ENCODE measurements at places on chromosomes 1 and 21.

GRCh38 chr1:156284757-156285156 lies 632 bp downstream of the TMEM79 start:
- DNase-seq, result no peak

DNA sequence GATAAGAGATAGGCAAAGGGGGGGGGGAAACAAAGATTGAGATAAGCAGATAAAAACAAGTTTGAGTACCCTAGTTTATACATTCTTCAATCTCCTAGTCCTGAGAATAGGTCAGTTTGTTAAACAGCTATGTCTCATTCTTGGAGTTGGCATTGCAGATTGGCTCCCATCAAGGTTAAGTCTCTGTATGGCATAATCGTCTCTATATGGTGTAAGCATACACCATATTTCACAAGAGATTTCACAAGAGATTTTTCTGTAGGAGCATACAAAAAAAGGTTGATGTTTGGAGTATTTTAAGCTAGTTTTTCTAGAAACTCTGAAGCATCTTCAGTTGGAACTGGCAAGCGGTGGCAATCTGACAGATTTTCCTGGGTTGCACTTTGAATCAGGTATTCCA lies 35.8 kb downstream of the NCAM2 start:
- DNase-seq, result no peak

DNA sequence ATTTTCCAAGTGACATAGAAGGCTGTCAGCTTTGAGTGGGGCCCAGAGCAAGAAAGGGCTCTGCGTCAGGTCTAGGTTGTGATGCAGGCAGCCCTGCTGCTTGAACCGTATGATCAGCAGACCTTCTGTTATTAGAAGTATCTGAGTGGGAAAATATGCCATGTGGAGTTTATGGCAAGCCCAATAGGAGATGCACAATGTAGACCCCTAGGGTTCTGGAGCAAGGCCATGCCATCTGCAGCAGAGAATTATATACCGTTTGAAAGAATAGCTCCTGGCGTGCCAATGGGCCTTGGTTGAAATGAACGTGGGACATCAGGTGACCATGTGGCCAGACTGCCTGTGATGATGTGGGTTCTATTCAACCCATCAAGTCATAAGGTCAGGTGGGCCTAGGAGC lies 44.1 kb upstream of the ZBTB18 start:
- no peak for DNase-seq

GRCh38 chr1:248622570-248623001 lies 12.3 kb downstream of the OR2T11 start:
- DNase-seq, result no peak

GRCh38 chr1:192243721-192244120 lies 73.1 kb upstream of the RGS21 start:
- peak; percentile 81 for DNase-seq

DNA sequence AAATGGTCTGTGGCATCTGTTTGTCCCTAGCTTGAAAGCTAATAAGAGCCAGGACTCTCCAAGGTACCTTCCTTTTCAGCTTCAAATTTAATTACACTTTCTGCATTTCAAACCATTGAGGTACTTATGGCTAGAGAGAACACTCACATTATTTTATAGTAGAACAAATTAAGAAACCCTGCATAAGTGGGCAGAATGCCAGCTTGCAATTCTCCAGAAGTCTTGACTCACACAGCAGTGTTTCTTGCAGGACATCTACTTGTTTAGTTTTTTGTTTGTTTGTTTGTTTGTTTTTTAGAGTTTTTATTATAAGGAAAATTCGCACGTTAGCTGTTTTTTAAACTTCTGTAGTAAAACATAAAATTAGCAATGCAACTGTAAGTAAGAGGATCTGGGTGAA lies 397.2 kb downstream of the NEGR1 start:
- no peak for DNase-seq

DNA sequence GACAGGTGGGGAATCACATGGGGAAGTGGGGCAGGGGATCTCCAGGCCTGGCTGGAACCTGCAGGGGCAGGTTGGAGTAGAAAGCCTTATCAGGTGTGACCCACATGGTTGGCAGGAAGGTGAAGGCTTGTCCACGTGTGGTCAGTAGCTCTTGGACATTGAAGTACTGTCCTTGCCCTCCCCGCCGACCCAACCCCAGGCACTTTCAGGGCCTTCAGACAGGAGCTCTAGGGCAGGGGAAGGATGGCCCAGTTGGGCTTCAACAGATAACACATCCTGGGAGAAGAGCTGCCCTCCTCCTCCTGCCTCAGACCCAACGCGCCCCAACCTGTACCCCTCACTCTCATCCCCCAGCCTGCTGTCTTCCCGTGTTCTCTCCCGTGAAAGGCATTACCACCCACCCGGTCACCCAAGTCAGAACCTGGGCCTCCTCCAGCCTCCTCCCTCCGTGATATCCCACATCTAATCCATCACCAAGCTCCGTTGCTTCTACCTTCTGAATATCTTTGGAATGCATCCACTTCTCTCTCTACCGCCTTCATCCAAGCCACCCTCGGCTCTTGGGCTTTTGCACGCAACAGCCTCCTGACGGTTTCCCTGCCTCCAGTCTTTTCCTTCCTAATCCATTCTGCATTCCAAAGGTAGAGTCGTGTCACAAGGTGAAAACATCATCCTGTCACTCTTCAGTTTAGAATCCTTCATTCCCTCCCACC lies 15.9 kb downstream of the PTPRF start:
- no peak for DNase-seq

DNA sequence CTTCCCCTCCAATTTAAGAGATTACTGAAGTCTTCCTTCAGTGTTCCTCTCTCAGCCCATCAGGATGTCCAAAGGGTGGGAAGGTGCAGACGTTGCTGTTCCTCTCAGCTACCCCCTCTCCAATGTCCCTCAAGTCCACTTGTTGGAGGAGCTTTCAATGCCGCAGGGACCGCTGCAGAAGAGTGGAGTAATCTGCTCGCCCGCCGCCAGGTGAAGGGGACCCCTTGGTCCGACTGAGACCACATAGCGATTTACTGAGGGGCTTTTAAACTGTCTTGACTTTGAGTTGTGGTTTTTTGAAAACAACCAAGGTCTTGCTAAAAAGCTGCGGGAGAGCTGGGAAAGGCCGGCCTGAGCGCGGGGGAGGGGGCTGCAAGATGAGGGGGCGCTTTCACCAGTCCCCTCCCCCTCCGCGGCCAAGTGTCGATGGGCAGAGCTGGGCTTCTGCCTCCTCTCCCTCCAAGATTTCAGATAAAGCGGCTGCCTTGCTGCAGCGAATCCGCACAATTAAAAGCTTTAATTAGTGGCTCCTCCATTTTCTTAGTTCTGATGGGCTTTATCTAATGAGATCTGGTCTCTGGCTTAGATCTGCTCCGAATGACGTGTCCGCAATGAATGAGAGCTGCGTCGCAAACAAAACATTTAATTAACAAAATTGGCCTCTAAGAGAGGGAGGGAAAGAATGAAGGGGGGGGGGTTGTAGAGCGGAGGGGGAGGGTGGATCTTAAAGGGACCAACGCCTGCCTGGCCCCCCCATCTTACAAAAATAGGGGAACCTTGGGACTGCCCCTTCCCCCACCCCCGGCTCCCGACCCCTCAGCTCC lies 5.9 kb downstream of the LMO4 start:
- DNase-seq, result no peak

DNA sequence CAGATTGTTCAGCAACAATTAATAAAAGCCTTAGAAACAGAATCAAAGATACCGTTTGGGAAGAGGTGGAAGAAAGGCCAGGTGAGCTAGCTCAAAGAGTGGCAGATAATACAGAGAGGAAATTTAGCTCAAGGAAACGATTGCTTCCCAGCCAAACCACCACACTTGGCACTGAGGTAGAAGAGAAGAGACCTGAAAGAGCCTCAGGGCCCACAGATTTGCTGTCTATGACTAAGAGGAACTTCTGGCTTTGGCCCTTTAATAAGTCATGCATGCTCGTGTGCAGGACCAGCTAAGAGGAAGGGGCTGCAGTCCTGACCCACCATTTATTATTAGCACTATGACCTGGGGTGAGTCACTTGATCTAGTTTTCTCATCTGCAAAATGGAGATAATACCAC lies 72.8 kb upstream of the BCL10 start:
- DNase-seq, result no peak

GRCh38 chr1:40887012-40887378 lies 24.8 kb upstream of the CITED4 start:
- DNase-seq, result no peak

- DNase-seq, result no peak
These were observed 553.3 kb upstream of the USP24 start for GRCh38 chr1:55768327-55768952.

DNA sequence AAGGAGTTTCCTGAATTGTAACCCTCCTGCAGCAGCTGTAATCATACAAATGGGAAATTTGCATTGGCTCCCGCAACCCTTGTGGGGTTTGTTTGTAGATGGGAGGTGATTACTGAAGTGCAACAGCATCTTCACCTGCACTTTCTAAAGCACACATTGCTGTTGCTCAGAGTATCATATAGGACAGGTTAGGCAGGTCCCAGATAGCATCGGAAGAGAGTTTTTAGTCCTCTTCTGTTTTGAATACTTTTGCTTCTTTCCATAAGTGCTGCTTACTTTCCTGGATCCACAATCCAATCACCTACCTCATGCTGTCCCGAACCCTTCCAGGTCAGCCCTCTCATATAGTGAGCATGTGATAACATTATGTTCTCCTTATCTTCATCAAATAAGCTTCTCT lies 300.4 kb downstream of the PTPRC start:
- DNase-seq, result no peak

- no peak for DNase-seq
These were observed 121.1 kb upstream of the ADAR start for GRCh38 chr1:154729031-154729442.

DNA sequence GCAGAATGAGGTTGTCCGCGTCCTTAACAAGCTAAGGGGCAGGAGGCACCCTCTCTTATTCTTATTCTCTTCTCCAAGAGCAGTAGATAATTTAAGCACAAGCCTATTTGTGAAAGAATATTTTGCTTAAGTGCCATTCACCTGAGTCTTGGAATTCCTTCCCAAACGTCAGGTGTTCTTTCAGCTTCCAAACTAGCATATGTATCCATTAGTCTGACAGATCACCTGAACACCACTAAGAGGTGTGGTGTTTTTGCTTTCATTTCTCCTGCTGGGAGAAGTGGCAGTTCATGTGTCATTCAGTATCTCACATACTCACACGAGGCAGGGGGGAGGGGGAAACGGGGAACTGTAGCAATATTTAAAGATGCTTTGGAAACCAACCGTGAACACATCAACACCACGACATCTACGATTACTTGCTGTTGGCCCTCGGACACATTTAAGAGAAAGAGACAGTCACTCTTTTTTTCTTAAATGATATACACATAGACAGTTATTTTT lies 45.5 kb upstream of the RBM15 start:
- DNase-seq, result no peak

DNA sequence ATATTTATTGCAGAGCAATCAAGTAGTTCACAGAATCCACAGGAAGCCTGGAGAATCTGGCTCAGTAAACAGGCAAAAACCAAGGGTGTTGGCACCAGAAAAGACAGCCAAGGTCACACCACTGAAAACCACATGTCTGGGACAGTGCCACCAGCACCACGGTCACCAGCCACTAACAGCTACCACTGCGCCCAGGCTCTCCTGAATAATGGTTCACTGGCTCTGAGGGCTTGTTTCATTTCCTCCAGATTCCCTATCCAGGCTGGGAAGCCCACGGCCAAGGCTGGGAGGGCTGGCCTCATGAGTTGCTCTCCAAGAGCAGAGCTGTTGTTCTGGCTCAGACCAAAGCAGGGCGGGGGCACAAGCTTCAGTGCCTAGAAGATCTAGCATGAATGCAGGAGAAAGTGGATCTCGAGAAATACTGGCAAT lies 54.5 kb upstream of the PTGFRN start:
- DNase-seq, result no peak

DNA sequence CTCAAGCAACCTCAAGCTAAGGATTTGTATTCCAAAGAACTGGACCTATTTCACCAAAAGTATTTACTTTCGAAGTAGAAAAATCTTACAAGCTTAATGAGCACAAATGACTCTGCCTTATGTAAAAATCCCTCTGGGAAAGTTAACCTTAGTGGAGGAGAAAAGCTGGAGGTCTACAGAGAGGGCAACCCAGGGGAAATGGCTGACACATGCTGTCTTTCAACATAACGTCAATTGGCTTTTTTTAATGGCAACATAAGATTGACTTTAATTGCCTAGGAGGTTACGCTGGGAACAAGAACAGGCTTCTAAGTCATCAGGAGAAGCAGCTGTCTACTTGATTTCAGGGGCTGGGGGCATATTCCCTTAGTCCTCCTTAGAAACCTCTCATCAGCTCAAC lies 52.3 kb downstream of the UTP25 start:
- DNase-seq, result no peak

- DNase-seq, result peak; percentile 45
These were observed 146.6 kb downstream of the SPATA46 start for GRCh38 chr1:162230096-162230495.

GRCh38 chr1:83705091-83705490 lies 293.8 kb downstream of the TTLL7 start:
- DNase-seq, result no peak

DNA sequence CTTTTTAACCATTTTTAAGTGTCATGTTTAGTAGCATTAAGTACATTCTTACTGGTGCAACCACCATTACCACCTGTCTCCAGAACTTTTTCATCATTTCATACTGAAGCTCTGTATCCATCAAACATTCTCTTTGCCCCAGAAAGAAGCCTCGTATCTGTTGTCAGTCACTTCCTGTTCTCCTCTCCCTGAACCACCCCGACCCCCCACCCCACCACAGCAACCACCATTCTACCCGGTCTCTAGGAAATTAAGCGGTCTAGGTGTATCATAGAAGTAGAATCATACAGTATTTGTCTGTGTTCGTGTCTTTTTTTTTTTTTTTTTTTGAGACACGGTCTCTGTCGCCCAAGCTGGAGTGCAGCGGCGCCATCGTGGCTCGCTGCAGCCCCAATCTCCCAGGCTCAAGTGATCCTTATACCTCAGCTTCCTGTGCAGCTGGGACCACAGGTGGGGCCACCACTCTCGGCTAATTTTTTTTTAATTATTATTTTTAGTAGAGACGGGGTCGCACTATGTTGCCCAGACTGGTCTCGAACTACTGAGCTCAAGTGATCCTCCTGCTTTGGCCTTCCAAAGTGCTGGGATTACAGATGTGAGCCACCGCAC lies 23.7 kb upstream of the EPHA8 start:
- DNase-seq, result no peak

- no peak for DNase-seq
These were observed 1.2 kb upstream of the LIN9 start for GRCh38 chr1:226310245-226310540.
